ENCODE measurements at places on chromosomes 2 and 18.

DNA sequence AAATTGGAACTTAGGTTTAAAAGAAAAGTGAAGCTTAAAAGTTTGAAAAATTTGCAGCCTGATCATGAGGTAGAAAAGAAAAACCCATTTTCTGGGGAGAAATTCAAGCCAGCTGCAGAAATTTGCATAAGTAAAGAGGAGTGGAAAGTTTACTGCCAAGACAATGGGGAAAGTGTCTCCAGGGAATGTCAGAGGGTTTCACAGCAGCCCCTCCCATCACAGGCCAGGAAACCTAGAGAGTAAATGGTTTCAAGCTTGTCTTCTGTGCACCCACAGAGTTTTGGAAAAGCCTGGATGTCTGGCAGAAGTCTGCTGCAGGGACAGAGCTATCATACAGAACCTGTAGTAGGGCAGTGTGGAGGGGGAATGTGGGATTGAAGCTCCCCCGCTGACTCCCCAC lies 254.0 kb upstream of the FSIP2 start:
- DNase-seq, result no peak

DNA sequence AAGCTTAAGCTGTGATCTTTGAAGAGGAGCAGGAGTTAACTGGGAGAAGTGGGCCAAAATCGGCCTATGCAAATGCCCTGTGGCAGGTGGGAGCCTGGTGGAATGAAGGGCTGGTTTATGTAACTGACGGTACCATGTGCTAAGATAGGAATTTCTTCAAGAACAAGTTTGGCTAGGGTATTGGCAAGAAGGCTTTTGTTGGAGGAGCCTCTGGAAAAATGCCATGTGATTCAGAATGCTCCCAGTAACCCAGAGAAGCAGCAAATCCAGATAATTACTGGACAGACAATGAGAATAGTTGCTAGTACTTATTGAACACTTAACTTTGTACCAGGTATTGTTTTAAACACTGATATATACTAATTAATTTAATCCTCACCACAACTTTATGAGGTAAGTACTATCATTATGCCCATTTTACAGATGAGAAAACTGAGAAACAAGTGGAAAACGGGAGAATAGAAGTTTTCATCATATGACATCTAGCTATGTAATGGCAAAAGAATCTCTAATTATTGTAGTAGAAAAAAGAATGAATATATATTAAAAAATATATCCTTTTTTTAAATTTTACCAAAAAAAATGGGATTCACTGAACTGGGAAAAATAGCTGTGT lies 9.1 kb upstream of the FAM124B start:
- DNase-seq, result no peak

DNA sequence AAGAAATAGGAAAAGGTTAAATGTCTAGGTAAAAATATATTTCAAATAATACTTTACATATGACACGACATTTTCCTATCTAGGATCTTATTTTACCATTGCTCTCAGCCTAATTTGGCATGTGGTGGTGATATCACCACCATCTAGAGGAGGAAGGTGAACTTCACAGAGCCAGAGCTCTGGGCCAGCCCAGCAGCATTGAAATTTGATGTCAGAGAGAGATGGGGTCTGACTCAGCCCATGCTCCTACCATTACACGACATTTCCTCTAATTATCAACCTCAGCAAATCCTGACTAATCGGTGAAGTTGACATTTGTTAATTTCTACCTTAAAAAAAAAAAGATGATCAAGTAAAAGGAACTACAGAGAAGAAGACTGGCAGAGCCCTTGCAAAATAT lies 42.3 kb downstream of the LRRTM4 start:
- DNase-seq, result no peak

GRCh38 chr2:25490217-25490616 lies 148.5 kb upstream of the DNMT3A start:
- DNase-seq, result no peak

DNA sequence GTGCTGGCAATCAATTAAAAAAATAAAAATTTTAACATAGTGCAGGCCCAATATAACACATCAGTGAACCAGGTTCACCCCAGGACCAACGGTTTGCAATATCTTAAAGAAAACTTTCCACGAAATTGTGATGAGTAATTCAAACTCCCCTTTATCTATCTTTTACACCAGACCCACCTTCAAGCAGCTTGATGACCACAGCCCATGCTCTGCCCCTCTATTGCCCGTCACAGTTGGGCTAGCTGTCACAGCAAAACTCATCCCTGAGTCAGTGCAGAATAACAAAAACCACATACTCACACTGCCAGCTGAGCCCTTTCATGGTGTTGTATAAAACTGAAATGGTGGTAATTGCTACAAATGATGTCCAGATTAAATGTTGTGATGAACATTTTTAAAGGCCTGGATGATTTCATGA lies 112.5 kb upstream of the CREB1 start:
- no peak for DNase-seq

GRCh38 chr18:78558948-78559347 lies 420.7 kb upstream of the SALL3 start:
- DNase-seq, result no peak

GRCh38 chr2:179240481-179241451 lies 23.9 kb downstream of the SESTD1 start:
- no peak for DNase-seq

DNA sequence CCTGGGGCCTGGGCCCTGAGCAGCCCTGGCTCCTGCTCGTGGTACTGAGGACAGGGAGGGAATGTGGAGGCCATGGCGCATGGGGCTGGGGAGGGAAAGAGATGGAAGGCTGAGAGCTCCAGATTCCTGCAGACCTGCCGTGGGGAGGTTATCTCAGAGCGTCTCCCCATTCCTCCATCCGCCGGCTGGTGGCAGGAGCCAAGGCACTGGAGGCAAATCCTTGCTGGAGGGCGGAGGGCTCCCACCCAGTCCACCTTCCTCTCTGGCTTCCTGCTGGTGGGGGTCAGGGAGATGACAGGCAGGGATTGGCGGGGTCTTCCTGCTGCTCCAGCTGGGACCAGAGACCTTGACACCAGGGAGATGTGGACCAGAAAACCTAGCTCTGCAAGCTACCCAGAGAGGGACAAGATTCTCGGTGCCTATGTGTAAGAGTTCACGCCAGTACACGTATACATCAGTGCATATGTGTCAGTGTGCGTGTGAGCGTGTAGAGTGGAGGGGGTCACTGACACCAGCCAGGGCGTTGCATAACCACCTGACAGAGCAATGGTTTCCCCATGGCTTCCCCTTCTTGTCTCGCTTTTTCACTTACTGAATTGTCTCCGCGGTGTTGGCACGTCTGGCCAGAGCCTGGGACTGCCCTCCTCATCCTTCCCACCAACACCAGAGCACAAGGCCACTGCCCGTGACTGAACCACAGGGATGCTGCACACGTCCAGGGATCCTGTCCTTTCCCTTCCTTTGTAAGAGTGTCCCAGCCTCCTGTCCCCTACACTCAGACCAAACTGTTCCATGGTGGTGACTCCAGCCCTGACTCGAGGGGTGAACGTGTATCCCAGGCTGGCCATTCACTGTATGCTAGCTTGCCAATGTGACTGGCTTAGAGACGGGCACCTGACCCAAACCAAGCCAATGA lies 15.8 kb upstream of the SEMA4C start:
- no peak for DNase-seq

GRCh38 chr2:188870289-188870688 lies 103.9 kb upstream of the COL3A1 start:
- DNase-seq, result no peak

GRCh38 chr2:167860082-167860481 lies 387.3 kb downstream of the STK39 start:
- no peak for DNase-seq

GRCh38 chr2:47561906-47562305 lies 158.9 kb downstream of the MSH2 start:
- no peak for DNase-seq

DNA sequence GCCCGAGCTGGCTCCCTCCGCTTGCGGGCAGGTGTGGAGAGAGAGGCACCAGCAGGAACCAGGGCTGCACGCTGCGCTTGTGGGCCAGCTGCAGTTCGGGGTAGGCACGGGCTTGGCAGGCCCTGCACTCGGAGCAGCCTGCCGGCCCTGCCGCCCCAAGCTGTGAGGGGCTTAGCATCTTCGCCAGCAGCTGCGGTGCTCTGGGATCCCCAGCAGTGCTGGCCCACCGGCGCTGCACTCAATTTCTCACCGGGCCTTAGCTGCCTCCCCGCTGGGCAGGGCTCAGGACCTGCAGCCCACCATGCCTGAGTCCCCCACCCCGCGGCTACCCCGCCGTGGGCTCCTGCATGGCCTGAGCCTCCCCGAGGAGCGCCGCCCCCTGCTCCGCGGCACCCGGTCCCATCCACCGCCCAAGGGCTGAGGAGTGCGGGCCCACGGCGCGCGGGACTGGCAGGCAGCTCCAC lies 434.4 kb upstream of the RGPD4 start:
- DNase-seq, result no peak

DNA sequence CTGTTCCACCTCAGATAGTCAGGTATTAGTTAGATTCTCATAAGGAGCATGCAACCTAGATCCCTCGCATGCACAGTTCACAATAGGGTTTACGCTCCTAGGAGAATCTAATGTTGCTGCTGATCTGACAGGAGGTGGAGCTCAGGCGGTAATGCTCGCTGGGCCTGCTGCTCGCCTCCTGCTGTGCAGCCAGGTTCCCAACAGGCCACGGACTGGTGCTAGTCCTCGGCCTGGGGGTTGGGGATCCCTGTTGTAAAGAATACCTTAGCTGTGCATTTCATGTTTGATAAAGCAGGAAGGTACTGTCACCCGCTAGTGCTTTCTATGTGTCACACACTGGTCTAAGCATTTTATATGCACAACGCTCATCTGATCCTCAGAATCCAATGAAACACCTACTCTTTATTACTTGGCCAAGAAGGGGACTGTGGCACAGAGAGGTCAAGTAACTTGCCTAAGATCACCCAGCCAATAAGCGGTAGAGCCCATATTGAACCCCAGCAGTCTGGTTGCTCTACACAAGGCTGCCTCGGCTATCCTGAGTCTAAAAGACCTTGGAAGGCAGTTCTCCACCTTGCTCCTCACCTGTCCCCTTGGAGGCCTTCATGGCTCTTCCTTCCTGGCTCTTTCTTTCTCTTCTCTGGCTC lies 35.8 kb downstream of the SLC4A3 start:
- DNase-seq, result no peak

GRCh38 chr2:101766871-101767739 lies 69.6 kb downstream of the MAP4K4 start:
- DNase-seq, result no peak

DNA sequence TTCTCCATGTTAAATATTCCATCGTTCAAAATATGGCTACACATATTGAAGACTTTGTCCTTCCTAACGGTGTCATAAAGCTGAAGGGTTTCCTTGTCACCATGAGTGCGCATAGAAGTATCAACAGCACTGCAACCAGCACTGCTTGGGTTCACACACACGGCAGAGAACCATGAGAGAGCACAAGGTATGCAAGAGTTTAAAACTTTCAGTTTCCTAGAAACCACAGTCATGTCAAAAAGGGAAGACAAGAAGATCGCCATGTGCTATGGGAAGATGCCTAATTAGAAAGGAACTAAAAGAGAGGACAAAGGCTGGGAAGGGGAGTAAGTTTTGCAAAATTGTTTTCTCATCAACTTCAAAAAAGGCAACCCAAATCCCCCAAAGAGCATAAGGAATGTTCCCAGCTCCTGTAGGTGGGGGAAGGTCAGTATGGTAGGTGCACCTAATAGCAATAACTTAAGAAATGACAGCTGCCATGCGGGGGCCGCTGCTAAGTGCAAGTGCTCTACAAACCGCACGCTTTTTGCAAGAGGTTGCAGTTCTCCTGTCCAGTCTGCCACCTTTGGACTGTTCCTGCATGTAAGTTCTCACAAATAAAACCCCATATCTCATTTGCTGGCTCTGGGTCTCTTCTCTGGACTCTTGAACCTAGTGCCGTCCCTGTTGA lies 136.8 kb downstream of the TMEM163 start:
- DNase-seq, result no peak

DNA sequence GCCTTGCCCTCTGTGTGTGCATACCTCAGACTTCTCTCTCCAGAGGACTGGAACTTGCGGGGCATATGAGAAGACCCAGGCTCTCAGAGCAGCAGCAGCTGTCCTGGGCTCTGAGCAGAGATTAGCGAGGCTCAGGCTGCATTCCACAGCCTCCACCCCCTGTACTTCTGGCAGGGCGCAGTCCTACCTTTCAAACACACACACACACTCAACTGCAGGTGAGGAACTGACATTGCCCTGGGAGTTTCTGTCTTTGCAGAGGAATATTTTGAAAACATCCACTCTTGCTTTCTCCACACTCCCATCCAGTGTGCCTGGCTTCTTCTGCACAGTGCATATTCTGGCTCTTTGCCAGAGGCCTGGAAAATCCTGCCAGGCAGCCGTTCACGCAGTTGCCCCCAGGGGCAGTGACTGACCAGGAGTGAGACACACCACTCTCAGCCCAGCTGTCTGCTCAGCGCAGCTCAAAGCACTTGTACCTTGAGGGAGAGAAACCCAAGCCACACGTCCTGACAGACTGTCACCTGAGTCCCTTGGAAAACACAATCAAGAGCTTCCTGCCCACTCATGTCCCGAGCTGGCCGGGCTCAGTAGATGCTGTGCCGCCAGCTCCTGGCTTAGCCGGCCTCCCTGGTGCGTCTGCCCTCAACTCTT lies 460.8 kb downstream of the RNF144A start:
- DNase-seq, result no peak

- DNase-seq, result no peak
Observed at GRCh38 chr2:241560883-241561474, 2.4 kb downstream of the BOK start.

DNA sequence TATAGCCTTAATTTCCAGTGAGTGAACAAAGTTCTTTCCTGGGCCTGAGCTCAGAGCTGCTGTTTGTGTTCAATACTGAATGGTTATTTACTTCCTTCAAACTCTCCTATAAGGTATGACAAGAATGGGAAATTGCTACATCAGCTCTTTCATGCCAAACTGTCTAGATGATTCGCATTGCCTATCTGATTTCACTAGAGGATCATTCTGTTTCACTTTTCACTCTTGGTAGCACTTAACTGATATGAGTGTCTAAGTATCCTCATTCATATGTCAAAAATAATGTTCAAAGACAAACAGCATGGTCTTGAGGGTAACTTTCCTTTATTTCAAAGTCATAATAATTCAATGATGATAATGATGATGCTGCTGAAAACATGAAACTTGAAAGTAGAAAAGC lies 32.9 kb upstream of the SCG2 start:
- no peak for DNase-seq

DNA sequence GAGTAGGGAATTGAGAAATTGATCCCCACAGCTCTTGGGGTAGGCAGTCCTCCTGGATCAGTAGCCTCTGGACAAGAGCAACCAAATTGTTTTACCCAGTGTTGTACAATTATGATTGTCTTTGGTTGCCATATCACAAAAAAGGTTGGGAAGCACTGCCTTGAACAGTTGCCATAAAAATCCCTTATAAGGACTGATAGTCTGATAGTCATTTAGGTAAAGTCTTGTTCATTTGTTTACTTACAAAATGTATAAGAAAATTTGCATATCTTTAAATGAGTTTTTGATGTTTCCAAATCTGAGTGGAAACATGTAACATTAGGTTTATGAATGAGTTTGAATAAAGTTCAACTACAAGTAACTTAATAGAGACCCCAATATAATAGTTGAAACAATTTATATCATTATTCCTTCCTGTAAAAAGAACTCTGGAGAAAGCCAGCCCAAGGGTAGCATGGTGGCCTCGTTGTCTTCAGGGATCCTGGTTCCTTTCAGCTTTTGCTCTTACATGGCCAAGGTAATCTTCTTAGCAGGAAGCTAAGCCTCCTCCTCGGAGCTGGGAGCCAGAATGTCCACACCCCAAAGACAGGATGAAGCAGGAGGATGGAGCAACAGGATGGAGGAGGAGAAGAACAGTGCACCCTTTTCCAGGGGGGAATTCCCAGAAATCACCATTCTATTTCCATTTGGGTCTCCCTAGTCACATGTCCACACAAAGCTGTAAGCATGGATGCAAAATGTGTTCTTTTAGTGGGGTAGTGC lies 35.7 kb upstream of the NEMP2 start:
- DNase-seq, result no peak

GRCh38 chr2:235497096-235497495 lies 3.3 kb downstream of the AGAP1 start:
- DNase-seq, result no peak
